Stimulated activated CD4-positive, alpha-beta T cell treated with anti-CD3 and anti-CD28 coated beads, Interleukin-4, amount 100 ng/mL, for 4 hours (primary cell): ENCODE measurements at places on chromosomes 4 and X.

DNA sequence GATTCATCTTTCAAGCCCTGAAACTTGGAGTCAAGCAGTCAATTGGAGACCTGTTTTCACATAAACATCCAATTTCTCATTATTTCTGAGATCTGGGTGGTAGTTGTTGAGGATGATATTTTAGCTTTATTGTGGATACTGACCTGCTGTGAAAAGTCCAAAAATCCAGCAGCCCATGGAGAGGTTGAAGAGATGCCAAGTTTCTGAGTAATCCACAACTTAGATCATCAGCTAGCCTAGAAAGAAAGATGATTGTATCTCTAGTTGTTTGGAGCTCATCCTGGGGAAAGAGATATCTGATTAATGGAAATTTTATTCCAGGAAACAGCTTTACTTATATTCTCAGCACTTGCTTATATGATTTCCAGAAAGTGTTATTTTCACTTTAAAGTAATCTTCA lies 48.6 kb upstream of the DCX start:
- DNase-seq = no peak

DNA sequence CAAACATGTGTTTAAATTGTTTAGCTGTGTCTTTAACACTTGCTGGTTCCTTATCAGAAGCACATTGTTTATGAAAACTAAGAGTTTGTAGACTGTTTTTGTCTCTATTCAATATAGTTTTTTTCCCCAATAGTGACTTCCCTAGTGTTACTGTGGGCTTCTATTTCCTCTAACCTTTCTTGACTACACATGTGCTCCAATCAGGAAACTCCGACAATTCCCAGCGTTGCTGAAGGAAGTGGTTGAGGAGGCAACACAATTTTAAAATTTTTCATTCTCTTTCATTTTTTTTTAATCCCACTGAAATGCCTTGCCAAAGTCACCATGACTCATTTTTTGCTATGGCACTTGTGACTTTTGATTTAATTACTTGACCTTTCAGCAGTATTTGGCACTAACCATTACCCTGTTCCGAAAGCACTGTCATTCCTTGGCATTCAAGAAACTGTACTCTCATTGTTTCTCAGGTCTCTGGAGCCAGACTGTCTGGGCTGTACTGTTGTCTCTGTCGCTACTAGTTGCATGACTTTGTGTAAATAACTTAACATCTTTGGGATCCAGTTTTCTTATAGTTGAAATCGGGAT lies 67.6 kb upstream of the FREM3 start:
- DNase-seq = no peak

- DNase-seq = no peak
Observed at GRCh38 chrX:149984411-149984810, 46.1 kb upstream of the EOLA2 start.

- peak; percentile 74 for DNase-seq
Observed at GRCh38 chr4:99946356-99947189, at the start of gene DNAJB14. TSS of gene DNAJB14 (minus strand) at chr4:99946618. CDS start at chr4:99946571, 47 bp downstream.

GRCh38 chrX:31546126-31546525 lies 474.3 kb upstream of the FTHL17 start:
- DNase-seq = no peak

GRCh38 chr4:160299608-160300007 lies 1196.7 kb downstream of the RAPGEF2 start:
- DNase-seq = no peak

GRCh38 chr4:96315815-96316214 lies 475.9 kb downstream of the PDHA2 start:
- no peak for DNase-seq

- no peak for DNase-seq
Observed at GRCh38 chr4:165079476-165079875, 25.8 kb downstream of the TRIM75 start.

- no peak for DNase-seq
Observed at GRCh38 chr4:105113800-105114199, 32.9 kb upstream of the TET2 start.

DNA sequence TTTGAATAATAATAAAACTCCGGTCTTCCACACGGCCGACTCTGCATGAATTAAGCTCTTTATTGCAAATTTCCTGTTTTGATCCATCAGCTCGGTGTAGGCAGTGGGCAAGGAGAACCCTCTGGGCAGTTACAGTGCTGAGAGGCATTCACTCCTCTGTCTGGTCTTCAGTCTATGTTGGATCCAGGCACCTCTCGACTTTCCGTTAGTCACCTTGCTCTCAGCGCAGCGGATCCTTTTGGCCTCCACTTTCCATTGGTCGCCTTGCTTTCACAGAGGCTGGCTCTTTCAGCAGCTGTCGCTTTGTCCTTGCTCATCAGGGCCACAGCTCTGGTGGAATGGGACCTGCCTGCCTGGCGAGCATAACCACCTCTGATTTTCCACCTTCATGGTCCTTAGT lies 52.9 kb downstream of the TRMT44 start:
- DNase-seq = no peak

GRCh38 chr4:47837094-47837907 lies 566 bp downstream of the CORIN start:
- DNase-seq = peak; percentile 33

GRCh38 chrX:39377157-39377556 lies 575.9 kb downstream of the MID1IP1 start:
- DNase-seq = no peak

GRCh38 chr4:152063621-152064240 lies 302.9 kb upstream of the GATB start:
- no peak for DNase-seq

GRCh38 chr4:119648398-119648797 lies 19.8 kb upstream of the PDE5A start:
- DNase-seq = no peak

GRCh38 chrX:77446029-77446585 lies 1.1 kb upstream of the FGF16 start:
- DNase-seq = no peak

DNA sequence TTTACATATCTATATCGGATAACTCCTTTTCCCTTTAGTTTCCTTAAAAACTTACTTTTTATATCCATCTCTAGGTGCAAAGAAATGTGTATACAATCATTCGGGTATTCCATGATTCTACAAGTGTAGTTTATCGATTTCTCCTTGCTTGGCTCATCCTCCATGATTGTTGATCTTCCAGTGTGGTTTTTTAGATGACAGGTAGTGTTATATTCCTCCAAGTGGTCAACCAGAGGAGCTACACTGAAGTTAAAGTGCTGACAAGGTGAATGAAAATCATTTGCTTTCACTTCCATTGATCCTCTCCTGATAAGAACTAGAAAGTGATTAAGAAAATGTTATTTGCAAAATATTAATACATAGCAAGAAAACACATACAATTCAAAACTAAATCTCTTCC lies 38.5 kb downstream of the TMEM156 start:
- no peak for DNase-seq

- DNase-seq = no peak
Observed at GRCh38 chr4:104649631-104650030, 154.9 kb upstream of the CXXC4 start.

DNA sequence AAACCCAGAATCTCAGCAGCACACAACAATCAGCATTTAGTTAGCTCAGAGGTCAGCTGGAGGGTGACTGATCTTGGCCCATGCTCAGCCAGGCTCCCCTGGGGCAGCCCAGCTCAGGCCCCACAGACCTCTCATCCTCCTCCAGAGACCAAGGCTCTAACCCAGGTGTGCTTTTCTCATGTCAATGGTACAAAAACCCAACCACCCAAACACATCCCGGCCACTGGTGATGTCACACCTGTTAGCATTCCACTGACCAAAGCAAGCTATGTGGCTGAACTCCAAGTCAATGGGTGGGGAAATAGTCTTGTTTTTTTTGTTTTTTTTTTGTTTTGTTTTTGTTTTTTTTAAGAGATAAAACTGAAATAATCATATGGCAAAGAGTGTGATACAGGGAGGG lies 77.5 kb downstream of the CYTL1 start:
- DNase-seq = no peak

DNA sequence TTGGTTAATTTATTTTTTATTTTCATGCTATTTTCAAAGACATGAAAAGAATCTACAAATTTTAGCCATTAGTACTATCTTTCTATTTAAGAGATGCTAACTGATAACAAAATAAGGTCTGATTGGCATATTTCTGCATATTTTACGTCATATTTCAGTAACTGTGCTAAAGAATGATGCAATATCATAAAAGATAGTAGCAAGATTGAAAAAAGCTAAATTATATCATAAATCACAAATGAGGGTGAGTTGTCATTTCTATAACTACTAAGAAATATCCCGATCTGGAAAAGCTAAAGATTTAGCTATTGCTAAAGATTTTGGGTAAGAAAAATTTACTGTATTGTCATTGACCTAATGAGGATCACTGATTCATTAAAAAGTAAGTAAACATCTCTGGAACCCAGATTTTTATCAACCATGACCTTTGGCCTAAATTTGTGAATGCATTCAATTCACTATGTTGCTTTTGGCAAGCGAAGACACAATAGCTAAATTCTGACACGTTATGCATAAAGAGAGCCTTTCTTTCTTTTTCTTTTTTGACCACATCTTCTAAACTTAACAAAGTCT lies 103.6 kb downstream of the HPGD start:
- no peak for DNase-seq

- no peak for DNase-seq
Observed at GRCh38 chrX:13473442-13474163, 95.8 kb upstream of the EGFL6 start.

- DNase-seq = no peak
Observed at GRCh38 chr4:171067422-171067821, 745.8 kb upstream of the GALNTL6 start.

DNA sequence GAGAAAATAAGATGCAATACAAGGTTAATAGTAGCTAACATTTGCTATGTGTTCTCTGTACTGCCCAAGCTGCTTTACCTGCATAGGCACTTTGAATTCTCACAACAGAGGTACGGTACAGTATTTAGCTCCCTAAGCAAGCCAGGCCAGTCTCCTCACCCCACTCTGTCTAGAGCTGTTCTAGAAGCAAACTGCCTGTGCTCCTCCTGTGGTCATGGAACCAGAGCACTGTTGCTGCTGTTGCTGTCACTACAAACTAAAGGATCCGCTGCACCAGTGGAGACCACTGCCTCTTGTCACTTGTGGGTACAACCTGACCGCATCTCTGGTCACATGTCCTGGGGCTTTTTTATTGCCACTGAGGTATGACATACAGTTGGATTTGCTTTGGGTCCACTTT lies 19.6 kb downstream of the ZNF330 start:
- no peak for DNase-seq

GRCh38 chr4:101471201-101471600 lies 123.9 kb upstream of the PPP3CA start:
- no peak for DNase-seq

GRCh38 chr4:28482580-28483270 lies 1622.1 kb downstream of the STIM2 start:
- no peak for DNase-seq

- no peak for DNase-seq
Observed at GRCh38 chr4:112664611-112665010, 27.7 kb downstream of the LARP7 start.

DNA sequence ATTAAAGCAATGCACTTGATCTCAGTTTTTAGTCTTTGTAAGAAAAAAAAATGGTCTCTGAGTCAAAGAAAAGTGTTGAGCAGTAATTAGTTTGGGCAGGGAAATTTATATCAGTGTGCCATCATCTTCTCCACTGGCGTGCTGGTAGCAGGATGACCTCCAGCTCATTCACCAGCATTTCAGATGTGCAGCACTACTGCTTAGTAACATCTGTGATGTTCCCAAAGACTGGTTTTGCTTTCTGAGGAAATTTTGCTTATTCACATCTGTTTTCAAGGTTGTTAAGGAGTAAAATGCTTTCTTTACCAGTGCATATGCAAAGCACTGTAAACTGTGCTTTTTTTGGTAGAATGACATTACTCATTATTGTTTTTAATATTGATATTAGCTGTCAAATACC lies 540.4 kb downstream of the TRAM1L1 start:
- no peak for DNase-seq

- DNase-seq = no peak
Observed at GRCh38 chr4:7361280-7361895, 73.3 kb downstream of the PSAPL1 start.

GRCh38 chr4:185112104-185112503 lies 31.0 kb upstream of the SLC25A4 start:
- DNase-seq = no peak

- DNase-seq = no peak
Observed at GRCh38 chr4:165115301-165115700, 2.6 kb upstream of the TMEM192 start.

DNA sequence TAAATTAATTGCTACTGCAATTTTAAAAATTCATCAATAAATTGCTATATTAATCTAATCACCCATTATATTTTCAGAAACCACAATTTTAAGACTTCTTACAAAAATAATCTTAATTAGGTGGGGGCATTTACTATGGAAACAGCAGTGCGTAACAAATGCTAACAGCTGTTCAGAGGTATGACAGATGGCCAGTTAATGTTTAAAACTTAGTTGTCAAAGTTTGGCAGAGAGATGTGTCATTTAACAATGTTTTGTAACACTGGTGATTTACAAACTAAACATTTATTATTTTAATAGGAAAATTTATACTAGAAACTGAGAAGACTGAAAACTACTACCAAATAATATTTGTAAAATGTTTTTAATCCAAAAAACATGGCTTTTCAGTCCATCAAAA lies 85.2 kb upstream of the GPR34 start:
- no peak for DNase-seq

DNA sequence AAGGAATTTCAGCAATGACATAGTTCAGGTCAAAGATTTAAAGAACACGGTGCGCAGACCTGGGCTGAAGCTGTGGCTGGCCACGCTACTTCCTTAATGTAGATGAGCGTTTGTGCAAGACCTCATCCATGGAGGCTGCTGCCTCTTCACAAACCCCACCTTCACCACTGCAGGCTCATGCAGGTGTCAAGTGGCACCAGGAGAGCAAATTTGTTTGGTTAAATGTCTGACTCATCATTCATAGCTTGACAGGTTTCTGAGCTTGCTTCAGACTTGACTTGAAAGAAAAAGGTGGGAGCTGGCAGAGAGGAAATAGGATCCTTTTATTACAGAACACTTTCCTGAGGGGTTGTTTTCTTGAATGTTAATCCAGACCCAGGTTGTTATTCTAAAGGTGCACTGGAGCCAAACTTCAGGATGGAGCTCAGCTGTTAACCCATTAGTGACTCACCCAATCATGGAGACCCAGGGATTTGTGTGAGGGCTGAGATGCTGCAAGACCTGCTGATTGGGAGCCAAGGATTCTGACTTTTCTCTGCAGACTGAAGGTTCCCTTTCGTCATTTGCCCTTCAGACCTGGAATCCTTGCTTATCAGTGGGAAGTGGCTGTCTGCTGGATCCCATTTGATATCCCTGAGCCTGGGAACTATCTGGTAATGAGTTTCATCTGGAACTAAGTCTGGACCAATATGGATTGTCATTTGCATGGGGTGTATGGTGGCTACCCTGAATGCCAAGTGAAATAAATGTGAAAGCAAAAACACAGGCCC lies 315.3 kb downstream of the PTTG2 start:
- DNase-seq = no peak

DNA sequence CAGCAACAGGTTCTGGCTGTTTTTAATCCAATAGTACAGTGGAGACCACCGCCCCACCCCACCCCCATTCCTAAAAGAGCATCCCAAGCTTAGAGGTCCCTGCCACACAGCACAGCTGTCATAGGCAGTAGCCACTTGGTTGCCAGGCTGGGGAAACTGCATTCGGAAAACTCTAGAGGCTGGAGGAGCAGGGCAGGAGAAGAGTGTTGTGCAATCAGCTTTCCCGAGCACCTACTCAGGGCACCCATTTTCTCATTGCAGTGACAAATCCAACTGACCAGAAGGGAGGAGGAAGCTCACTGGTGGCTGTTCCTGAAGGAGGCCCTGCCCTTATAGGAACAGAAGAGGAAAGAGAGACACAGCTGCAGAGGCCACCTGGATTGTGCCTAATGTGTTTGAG lies 1.1 kb downstream of the CXCL1 start:
- no peak for DNase-seq
